ENCODE measurements at places on chromosomes 4 and X.

DNA sequence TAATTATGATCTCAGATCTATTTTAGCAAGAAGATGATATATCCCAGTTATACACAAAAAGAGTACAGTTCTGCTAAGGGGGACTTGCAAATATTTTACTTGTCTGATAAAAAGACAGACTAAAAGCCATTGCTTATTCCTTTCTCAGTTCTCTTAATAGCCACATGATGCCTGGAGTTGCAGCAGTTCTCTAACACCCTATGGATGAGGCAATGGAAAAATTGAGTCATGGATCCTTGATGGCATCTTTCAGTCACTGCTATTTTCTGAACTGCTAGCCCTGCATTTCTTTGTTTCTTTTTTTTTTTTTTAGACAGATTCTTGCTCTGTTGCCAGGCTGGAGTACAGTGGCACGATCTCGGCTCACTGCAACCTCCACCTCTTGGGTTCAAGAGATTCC lies 1956.7 kb downstream of the C4orf33 start:
- DNase-seq: no peak

DNA sequence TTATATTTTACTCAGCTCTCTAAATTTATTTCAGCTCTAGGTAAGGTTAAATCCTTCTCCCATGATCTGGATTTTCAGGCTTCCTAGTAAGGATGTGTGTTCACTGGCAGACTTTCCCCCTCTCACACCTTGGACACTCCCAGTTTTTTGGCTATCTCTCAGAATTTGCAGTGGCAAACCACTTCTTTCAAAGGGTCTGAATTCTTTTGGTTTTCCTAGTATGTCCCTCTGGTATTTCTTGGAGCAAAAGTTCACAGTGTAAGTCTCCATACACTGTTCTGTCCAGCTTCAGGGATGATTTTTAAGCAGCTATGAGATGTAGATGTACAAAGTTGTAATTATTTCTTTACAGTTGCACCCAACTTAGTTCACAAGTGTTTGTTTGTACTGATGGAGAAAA lies 653.8 kb upstream of the GALNT7 start:
- no peak for DNase-seq

DNA sequence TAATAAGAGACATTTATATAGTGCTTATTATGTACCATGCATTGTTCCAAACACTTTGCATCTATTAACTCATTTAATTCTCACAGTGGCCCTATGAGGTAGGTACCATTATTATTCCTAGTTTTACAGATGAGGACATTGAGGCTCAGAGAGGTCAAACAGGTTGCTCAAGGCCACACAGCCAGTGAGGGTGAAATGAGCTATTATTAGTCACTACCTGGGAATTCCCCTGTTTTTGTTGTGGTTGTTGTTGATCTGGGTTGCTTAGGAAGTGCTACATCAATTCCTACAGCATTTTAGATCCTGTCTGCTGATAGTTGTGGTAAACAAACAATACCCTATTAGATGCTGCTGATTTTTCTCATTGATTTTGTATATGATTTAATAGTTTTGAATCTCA lies 41.2 kb downstream of the APLN start:
- DNase-seq: no peak

GRCh38 chr4:25792200-25792791 lies 70.5 kb downstream of the SEL1L3 start:
- DNase-seq: no peak

DNA sequence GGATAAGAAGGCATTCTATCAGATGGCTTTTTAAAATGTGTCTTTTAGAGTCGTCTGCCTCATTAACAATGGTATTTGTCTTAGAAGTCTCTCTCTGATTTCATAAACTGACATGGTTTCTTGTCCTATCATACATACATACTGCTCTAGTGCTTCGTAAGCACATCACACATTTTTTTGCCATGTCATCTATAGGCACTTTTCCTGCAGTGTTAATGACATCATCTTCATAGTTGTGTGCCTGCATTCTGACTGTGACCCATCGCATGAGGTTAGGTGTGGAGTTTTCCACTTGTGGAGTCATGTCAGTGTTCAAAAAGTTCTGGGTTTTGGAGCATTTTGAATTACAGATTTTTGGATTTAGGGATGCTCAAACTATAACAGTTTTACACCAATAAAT lies 361.6 kb upstream of the SPOCK3 start:
- no peak for DNase-seq

DNA sequence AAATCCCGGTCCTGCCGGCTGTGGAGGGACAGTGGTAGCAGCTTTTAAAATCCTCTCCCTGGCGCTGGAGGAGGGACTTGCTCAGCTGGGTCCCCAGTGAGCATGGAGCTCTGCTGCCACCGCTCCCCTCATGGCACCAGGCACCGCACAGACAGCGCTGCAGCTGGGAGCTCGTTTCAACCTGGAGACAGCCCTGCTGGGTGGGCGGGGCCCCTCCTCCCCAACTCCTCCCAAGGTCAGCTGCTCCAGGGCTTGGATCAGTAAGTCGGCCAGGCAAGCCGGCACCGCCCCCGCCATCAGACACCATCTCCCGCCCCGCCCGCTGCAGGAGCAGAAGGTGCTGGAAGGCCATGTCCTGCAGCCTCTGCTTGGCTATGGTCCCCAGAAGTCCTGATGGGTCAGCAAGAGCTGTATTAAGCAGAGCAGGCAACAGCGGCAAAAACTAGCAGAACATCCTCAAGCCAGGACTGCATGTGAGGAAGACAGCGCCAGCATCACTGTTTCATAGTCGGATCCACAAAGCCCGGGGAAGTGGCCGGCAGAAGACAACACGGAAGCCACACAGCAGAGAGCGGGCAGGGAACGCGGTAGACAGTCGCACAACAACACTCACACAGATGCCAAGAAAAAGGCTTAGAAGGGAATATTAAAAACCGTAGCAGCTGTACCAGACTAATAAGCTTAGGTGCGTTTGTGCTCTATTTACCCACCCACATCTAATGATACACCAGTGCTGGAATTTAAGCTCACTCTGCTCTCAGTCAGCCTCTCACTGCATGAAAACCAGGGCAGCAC lies 16.2 kb downstream of the ZFYVE28 start:
- no peak for DNase-seq

DNA sequence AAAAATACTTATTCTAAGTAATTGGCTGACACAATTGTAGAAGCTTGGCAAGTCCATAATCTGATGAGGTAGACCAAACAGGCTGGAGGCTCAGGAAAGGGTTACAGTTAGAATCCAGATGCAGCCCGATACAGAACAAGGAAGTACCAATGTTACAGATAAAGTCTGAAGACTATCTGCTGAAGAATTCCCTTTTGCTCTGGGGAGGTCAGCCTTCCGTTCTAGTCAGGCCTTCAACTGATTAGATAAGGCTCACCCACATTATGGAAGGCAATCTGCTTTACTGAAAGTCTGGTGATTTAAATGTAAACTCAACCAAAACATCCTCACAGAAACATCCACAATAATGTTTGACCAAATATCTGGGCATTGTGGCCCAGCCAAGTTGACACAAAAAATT lies 7.4 kb upstream of the DYNLT3 start:
- no peak for DNase-seq

DNA sequence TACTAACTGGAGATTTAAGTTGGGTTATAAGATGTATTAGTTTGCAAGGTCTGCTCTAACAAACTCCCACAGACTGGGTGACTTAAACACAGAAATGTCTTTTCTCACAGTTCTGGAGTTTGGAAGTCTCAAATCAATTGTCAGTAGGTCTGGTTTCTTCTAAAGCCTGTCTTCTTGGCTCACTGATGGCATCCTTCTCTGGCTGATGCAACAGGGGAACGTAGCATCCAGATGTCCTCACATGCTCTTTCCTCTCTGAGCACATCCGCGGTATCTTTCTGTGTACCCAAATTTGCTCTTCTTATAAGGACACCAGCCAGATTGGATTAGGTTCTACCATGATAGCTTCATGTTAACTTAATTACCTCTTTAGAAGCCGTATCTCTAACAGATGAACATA lies 63.2 kb upstream of the BMP3 start:
- no peak for DNase-seq

GRCh38 chr4:156201050-156201449 lies 247.4 kb upstream of the CTSO start:
- no peak for DNase-seq

GRCh38 chrX:108664701-108665100 lies 71.7 kb downstream of the IRS4 start:
- no peak for DNase-seq

Measured in T-helper 1 cell (primary cell).